Activated CD8-positive, alpha-beta T cell treated with anti-CD3 and anti-CD28 coated beads for 36 hours (primary cell): ENCODE measurements at places on chromosomes 6 and 20. TPM values are rescaled to one million over a fixed set of nuclear protein-coding genes. Genes with fewer than 3 reads are reported as not detected.

Gene SLC26A8
- total RNA-seq = not detected

DNA sequence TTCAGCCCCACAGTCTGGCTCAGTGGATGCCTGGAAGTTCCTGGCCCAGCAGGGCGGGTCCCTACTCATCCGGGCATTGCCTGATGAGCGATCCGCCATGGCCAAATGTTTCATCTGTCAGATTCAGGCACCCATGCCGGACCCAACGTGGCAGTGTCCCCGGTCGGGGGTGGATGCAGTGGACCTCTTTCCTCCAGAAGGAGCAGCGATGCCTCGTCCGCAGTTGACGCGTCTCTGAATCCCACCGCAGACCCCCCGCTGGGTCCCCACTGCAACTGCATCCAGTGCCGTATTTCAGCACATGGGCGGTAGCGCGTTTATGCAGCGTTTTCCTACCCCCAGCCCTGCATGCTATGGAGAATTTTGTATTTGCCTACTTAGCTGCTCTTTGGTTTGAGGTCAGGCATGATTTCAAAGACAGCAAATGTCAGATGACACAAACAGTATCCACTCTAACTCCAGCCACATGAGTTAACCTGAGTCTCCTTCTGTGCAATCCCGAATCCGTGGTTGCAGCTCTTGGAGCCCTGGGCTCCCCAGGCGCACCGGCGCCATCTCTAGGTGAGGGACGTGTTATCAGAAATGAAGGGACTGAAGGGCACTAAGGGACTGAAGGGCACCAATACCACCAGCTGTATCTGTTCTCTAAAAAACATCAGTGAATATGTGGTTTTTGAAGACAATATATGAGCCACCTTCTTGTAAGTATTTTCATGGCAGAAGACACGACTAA lies 72.6 kb upstream of the THBS2 start:
- peak; percentile 5 for DNase-seq

DNA sequence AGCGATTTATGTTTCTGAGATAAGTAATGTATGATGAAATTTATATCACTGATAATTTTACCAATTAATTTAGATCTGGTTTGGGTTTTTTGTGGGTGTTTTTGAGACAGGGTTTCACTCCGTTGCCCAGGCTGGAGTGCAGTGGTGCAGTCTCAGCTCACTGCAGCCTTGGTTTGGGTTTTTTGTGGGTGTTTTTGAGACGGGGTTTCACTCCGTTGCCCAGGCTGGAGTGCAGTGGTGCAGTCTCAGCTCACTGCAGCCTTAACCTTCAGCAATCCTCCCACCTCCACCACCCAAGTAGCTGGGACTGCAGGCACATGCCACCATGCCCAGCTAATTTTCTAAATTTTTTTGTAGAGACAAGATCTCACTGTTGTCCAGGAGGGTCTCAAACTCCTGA lies 13.0 kb downstream of the MRS2 start:
- DNase-seq = no peak

- DNase-seq = peak; percentile 87
Measured at GRCh38 chr20:62617711-62618483, 24.4 kb upstream of the SLCO4A1 start.

- DNase-seq = no peak
Measured at GRCh38 chr20:34337982-34338726, 24.9 kb upstream of the ITCH start.
